ENCODE measurements at places on chromosomes 3 and 15.

- DNase-seq, result no peak
Measured at GRCh38 chr3:116059421-116060096, 385.7 kb downstream of the LSAMP start.

DNA sequence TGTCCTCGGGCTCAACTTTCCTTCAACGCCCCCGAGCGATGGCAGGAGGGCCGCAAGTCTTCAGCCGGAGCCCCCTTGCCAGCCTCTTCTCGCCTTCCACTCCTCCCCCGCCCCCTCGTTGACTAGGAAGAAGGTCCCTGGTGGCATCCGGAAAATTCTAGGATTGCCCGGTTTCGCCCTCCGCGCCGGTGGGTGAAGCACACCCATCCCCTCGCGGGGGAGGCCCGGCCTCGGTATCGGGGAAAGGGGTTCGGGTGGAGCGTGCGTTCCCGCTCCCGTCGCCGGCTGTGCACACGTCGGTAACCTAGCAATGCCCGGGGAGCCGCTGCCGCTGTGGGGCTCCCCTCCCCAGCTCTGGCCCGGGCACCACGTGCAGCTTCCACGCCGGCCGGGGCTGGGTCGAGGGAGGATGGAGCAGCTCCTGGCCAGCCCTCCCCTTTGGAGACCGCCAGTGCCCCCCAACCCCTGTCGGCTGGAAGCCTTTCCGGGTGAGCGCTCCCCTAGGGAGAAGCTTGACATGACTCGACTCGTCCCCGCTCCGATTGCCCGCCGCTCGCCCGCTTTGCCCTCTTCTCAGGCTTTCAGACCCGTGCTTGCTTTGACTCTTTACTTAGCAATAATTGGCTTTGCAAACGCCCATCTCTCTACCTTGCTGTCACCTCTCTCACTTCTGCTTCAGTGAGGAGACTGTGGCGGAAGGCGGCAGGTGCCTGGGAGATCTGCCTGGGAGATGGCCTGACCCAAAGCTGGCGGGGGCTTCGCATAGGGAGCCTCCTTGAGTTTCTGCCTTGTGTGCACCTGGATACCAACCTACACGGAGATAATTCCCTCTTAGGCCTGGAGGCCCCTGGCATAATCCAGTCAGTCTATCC, 1.3 kb downstream of the CACNA1D start:
- DNase-seq, result no peak

DNA sequence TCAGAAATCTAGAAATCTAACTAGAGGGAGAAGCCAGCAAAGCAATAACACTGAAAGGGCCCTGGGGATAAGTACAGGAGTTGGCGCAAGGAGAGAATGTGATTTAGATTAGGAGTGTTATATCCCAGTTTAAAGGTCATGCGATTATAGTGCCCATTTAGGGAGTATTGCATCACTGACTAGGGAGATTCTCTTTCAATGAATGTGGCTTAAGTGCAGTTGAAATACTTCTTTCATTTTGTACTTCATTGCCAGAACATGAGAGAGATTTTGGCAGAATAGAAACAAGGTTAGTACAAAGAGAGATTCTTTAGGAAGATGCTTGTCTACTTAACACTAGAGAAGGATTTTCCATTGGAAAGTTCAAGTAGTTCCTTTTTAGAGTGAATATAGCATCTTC, 13.9 kb downstream of the ROBO2 start:
- DNase-seq, result no peak

DNA sequence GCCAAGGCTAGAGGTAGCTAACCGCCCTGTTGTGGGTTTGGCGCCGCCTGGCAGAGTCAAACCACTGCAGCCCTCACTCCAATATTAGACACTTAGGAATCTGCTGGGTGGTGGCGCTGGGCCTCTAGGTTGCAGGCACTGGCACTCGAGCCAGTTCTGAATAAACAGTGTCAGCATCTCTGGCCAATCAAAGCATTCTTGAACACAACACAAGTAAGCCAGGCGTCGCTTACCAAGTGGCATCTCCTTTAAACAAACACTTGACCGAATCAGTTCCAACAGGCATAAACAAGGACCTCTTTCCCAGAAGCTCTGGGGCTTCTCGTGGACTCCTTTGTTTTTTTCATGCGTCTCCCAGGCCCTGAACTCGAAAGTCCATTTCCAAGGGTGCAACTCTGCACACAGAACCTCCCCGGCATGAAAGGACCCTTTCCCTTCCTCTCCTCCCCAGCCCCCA, 82.3 kb downstream of the LRIG1 start:
- DNase-seq, result no peak

DNA sequence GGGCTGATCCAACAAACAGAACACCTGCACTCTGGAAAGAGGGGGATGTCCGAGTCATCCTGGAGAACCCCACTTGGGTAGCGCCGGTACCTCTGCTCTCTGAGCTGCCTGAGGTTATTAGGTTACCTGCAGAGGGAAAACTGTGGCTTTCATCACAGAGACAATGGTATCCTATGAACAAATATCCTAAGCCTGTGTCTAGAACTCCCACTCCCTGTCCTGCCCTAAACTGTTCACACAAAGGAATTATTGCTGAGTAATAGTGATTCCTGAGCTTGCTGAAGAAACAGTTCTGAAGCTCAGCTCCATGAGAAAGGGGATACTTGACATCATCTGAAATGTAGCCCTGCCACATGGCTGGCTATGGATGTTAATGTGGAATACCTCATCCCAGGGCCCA, 31.9 kb upstream of the WNT5A start:
- no peak for DNase-seq

DNA sequence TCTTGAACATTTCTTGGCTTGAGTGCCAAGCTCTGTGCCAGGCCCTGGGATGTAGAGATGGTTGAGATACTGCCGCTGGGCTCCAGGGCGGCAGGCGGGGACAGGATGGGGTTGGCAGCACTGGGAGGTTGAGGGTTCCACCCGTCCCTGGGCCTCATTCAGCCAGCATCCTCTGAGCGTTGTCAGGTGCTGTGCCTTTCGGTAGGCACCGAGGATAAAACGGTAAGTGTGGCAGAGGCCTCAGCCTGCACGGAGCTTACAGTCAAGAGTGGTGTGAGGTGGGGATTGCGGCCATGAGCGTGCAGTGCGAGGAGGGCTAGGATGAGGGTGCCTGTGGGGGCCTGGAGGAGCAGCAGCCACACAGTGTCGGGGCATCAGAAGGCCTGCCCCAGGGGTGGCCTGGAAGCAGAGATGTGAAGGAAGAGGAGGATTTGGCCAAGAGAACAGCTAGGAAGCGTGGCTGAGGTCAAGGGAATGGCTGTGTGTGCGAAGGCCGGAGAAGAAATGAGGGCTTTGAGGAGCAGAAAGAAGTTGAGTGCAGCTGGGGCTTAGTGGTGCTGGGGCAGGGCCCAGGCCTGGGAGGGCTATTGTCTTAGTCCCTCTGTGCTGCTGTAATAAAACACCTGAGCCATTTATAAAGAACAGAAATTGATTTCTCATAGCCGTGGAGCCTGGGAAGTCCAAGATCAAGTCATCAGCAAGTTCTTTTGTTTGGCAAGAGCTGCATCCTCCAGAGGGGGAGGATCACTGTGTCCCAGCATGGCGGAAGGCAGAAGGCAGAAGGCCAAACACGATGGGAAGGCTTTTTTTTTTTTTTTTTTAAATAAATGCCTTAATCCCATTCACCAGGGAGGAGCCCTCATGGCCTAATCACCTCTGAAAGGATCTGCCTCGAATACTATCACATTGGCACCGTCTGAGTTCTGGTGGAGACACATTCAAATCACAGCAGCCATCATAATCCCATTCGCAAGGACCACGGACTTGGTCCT, 22.7 kb downstream of the CORO2B start:
- no peak for DNase-seq

DNA sequence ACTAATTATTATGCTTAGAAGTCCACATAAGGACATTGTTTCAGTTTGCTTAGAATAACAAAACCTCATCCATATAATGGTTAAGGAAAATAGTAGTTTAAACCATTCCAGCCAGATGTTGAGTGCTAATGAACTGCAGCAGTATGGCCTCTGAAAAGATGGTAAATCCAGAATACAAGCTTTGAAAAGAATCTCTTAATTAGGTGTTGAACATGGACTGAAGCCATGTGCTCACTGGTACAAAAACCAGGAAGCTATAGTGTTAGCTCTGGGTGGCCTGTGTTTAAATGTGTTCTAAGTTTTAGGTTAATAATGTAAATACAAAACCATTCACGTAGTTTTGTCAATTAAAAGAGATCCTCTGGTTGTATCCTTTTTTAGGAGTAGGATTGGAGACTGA, 78.2 kb downstream of the GALK2 start:
- DNase-seq, result no peak

DNA sequence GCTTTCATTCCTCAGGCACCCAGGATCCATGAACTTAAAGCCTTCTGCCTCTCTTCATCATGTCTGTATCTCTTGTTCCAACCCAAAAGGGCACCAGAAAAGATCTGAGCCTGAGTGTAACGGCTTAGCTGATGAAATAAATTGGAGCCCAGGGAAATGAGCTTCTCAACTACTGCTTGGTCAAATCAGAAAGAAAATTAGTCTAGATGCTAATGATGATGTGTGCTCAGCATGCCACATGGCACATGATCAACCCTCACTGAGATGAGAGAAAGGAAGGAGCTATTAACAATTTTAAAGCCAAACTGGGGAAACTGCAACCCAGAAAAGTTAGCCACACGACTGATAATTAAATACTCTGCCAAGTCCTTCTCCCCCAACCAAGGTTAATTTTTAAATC, 325.7 kb downstream of the CNTN3 start:
- no peak for DNase-seq

DNA sequence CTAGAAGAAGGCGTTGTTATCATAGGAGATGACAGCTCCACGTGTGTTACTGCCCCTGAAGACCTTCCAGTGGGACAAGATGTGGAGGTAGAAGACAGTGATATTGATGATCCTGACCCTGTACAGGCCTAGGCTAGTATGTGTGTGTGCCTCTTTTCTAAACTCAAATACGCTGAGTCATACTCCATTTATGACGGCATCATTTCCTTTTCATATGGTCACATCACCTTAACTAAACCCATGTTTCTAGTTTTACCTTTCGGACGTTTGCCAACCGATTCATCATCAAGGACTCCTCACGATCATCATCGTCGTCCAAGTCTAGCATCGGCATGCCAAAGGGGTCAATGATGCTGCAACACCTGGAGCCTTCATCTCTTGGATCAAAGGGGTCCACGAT, 149.0 kb downstream of the CBLB start:
- DNase-seq, result no peak

GRCh38 chr15:76447728-76448441, 111.3 kb downstream of the ISL2 start:
- DNase-seq, result no peak

GRCh38 chr3:30397030-30397429, 209.4 kb upstream of the TGFBR2 start:
- DNase-seq, result no peak

GRCh38 chr3:139456386-139456785, 19.9 kb downstream of the RBP2 start:
- DNase-seq, result no peak

DNA sequence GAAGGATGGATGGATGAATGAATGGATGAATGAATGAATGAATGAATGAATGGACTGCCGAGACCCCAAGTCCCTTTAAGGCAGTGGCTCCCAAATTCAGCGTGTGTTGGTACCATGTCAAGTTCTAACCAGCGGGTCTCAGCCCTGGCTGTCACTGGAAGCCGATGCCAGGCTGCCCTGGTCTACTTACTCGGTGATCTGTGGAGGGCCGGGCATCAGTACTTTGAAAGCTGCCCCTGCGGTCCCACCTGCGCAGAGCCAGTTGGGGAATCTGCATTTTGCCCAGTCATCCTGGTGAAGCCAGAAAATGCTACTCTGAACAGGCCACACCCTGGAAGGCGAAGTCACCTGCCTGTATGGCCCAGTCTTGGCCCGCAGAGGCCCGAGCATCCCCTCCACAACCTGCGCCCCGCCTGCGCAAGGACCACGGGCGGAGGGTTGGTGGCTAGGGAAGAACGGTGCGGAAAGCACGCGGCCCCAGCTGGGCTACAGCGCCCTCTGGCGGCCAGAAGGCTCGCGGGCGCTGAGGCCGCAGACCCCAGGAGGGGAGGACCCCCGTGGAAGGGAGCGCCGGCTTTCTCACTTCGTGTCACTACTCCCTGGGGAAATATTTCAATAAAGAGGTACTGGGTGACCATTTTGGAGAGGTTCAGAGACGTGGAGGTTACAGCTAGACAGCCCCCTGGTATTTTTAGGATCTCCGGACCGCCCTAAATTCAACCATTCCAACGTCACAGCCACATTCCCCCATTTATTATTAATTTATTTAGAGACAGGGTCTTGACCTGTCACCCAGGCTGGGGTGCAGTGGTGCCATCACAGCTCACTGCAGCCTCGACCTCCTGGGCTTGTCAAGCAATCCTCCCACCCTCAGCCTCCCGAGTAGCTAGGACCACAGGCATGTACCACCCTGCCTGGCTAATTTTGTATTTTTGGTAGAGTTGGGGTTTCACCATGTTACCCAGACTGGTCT, 34.9 kb downstream of the PRKCD start:
- DNase-seq, result peak; percentile 38

GRCh38 chr3:108117241-108117775, 26.5 kb upstream of the CD47 start:
- DNase-seq, result no peak

DNA sequence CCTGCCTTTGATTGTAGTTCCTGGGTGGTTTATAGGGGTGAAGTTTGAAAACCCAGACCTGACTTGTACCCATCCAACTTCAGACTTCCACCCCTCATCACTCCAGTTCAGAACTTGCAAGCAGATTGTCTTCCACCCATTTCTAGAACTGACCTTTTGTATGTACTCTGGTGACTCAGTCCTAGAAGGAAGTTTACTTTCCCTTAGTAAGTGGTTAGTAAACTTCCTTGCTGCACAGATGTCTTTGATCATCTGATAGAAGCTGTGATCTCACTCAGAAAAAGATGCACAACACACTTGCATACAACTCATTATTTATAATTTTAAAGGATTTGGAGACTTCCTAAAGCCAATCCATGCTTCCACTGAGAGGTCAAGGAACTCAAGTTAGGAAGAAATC, 368.0 kb downstream of the MFSD1 start:
- no peak for DNase-seq

DNA sequence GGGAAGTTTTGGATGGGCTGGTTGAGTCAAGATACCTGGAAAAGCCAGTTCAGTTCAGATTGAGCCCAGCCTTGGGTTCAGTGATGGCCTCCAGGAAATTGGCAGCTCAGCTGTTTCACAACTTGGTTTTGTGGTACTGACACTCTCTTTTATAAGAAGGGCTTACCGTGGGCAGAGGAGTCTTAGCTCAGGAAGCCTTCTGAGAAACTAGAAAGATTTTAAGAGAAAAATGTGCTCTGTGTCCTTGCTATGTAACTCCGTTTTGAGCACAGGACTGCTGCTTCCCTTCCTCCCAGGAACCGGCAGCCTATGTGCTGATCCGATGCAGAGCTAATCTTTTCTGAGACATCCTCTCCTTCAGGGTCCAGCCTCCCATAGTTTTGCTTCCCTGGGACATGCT, 46.6 kb upstream of the RASGRP1 start:
- DNase-seq, result no peak

GRCh38 chr3:125145751-125146475, 66.6 kb downstream of the SLC12A8 start:
- no peak for DNase-seq

- DNase-seq, result no peak
Measured at GRCh38 chr3:193507566-193507965, 47.1 kb downstream of the ATP13A4 start.

- DNase-seq, result no peak
Measured at GRCh38 chr3:12948371-12948770, 107.0 kb upstream of the RPL32 start.
